Activated naive CD8-positive, alpha-beta T cell treated with anti-CD3 and anti-CD28 coated beads, Interleukin-2, amount 10 ng/mL, durations not matched to agents 7 days and 5 days (primary cell): ENCODE measurements at places on chromosomes 2 and 18. TPM values are rescaled to one million over a fixed set of nuclear protein-coding genes. Genes with fewer than 3 reads are reported as not detected.

GRCh38 chr18:10519999-10520935 is 5.6 kb upstream of the NAPG start:
- DNase-seq, result peak; percentile 39

Gene MAB21L4
- not detected for total RNA-seq

Gene G6PC2
- not detected for total RNA-seq

GRCh38 chr2:84972207-84972783 is 1.3 kb downstream of the KCMF1 start:
- no peak for DNase-seq

DNA sequence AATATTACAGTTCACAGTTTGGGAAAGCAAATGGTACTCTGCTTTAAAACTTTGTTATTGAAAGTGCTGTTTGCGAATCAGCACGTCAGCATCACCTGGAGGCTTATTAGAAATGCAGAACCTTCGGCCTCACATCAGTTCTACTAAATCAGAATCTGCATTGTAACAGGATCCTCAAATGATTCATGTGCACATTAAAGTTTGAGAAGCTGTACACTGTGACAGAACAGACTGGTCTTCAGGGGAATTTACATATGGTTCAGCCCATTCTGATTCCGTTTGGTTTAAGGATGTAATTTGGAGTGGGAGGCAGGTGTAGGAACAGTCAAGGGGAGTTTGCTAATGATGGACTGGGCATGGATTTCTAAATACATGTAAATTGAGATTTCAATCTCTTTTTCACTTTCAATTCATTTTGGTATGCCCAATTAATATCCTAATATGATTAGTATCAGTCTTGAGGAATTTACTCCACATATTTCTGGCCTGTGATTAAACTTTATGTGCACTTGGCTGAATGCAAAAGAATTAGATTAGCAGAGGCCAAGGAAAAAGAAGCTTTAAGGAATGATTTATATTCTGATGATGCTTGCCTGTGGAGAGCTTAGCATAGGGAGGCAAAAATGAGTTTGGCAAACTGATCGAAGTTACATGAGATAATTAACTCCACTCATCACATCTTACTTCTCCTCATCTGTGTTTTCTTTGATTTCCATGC is 248.8 kb downstream of the XIRP2 start:
- no peak for DNase-seq

- peak; percentile 49 for DNase-seq
These were observed 241.2 kb upstream of the TANK start for GRCh38 chr2:160918906-160919503.

Gene ANKRD62
- not detected for total RNA-seq

- no peak for DNase-seq
These were observed 112.0 kb downstream of the PTPN4 start for GRCh38 chr2:119871725-119872124.

GRCh38 chr18:58501066-58501896 is 127.6 kb downstream of the ALPK2 start:
- no peak for DNase-seq

DNA sequence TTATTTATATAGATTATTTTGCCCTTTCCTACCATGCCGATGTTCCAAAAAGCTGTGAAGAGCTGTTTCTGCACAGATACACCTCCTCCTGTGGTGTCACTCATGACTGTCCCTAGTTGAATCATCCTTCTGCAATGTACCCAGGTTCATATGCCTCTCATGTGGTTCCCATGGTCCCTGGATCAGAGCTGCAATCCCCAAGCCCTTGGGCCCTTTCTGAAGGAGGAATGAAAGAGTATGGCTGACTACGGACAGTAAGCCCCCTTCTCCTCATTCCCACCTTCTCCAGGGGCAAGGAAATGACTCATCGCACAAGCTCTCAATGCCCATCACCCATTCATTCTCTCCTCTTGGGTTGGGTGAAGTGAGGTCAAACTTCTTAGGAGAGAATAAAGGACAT is 63.9 kb upstream of the ACVR1 start:
- no peak for DNase-seq

- peak; percentile 29 for DNase-seq
These were observed 135.3 kb downstream of the CTIF start for GRCh38 chr18:48673853-48674721.

GRCh38 chr2:180579388-180579787 is 401.0 kb upstream of the UBE2E3 start:
- DNase-seq, result no peak

Gene CAPN13
- not detected for total RNA-seq

DNA sequence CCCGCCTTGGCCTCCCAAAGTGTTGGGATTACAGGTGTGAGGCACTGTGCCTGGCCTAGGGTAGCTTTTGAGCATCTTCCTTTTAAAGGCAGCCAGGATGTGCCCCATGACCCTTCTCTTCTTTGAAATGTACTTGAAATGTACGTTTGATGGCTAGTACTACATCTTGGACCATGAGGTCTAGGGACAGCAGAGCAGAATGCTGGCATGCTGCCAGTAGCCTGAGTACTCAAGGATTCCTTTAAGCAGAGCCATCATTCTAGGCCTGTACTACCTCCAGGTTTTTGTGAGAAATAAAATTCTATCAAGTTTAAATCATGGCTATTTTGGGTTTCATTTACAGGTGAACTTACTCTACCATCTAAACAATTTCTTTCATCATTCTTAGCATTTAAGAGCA is 2.9 kb upstream of the EML6 start:
- no peak for DNase-seq

DNA sequence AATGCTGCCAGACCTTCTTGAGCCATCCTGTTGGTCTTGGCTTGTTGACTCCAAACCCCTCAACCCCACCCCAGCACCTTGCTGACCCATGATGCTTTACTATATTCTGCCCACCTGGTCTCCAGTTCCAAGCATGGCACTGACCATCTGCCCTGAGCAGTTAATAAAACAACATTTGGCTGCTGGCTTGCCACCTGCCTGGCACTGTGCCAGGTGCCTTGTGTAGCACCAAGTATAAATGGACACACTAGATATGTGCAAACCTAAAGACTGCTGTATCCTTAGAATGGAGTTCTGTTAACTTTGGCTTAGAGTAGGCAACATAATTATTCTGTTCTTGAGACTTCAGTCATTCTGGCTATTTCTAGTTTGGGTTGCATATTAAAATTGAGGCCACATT is 91.4 kb downstream of the ACSL3 start:
- no peak for DNase-seq

Gene SNORC
- total RNA-seq, result 2.1 TPM

GRCh38 chr18:12310762-12311161 is 2.7 kb downstream of the TUBB6 start:
- no peak for DNase-seq

Gene SIX3
- total RNA-seq, result not detected

GRCh38 chr2:10966056-10966455 is 54.3 kb downstream of the KCNF1 start:
- DNase-seq, result no peak

Gene DDX18
- 75.1 TPM for total RNA-seq

Gene GALNT14
- total RNA-seq, result not detected

Gene HK2
- 39.8 TPM for total RNA-seq

- DNase-seq, result no peak
These were observed 250.9 kb downstream of the IRS1 start for GRCh38 chr2:226548732-226549131.

DNA sequence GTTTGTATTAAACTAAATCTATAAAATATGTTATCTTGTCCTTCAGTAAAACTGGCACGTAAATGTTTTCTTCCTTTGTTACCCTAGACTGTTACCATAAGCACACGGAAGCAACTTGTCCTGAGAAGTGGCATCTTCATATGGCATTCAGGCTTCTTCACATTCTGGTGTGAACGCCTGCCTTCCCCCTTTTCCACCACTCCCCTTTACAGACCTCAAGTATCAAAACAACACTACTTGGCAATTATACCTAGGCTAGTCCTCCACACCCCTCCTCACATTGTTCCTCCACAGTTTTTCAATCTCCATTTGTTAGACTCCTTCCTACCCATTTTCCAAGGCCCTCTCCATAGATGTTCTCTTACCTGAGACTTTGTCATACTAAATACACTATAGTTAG is 2.9 kb downstream of the MEX3C start:
- no peak for DNase-seq

- no peak for DNase-seq
These were observed 106.8 kb upstream of the FN1 start for GRCh38 chr2:215542690-215543089.

DNA sequence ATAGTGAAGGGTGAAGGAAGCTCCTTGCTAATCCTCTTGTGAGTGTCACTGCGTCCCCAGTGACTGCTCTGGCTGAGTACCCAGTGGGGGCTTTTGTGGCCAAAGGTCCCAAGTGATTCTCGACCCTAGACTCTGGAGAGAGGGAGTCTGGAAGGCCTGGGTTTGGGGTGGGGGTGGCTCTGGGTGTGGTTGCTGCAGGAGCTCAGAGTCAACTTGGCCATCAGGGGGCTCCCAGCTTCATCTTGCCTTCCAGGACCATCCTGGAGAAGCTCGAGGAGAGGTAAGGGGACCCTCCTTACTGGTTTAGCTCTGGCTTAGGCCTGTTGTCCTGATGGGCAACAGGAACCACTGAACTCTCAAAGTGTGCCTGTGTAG is 592 bp downstream of the PSD4 start:
- DNase-seq, result no peak
